ENCODE measurements at places on chromosomes 7 and 10.

DNA sequence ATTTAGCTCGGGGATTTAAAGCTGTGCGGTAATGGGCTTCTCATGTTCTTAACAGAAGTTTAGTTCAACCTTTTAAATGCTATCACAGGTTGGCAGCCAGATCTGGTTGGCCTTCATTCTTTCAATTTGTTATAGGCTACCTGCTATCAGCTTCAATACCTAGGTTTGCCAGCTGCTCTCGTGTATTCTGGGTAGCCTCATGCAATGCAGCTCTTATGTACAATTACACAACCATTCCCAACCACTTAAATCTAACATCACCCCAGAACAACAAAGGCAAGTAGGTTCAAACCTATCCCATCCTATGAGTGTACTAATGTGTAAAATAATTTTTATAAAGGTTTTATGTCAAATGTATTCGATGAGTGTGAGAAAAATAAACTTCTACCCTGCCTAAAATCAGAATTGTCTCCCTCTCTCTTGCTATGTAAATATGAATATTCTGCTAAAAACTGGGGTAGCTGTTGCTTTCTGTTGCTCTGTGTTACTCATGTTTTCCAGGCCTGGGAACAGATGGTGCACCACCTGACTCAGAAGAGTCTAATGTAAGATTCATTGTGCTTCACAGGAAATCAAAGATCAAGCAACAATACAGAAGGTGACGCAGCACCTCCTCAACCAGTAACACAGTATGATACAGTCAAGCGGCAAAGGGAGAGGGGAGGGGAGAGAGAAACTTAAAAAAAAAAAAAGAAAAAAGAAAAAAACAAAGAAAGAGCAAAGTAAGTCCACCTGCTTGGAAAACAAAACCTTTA lies 188.6 kb downstream of the ETV1 start:
- DNase-seq: no peak

- DNase-seq: no peak
These were observed 49.6 kb upstream of the TOMM7 start for GRCh38 chr7:22872096-22872807.

GRCh38 chr7:68238204-68238805 lies 1241.7 kb downstream of the TYW1 start:
- DNase-seq: no peak

DNA sequence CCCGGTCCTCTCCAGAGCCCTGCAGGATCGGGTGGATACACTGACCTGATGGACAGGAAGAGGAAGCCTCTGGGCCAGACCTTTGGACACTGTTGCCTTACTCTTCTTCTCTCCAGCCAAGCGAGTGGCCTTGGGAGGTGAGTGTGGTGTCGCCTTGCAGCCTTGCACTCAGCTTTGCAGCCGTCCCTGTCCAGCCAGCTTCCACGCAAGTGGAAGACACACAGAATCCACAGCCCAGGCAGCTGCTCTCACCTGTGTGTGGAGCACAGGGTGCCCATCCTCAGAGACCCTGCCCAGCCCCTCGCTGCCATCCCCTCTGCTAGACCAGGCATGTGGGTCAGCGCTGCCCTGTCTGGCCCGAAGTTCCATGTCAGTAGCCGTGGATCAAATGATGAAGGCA lies 239.1 kb downstream of the EBF3 start:
- DNase-seq: no peak

DNA sequence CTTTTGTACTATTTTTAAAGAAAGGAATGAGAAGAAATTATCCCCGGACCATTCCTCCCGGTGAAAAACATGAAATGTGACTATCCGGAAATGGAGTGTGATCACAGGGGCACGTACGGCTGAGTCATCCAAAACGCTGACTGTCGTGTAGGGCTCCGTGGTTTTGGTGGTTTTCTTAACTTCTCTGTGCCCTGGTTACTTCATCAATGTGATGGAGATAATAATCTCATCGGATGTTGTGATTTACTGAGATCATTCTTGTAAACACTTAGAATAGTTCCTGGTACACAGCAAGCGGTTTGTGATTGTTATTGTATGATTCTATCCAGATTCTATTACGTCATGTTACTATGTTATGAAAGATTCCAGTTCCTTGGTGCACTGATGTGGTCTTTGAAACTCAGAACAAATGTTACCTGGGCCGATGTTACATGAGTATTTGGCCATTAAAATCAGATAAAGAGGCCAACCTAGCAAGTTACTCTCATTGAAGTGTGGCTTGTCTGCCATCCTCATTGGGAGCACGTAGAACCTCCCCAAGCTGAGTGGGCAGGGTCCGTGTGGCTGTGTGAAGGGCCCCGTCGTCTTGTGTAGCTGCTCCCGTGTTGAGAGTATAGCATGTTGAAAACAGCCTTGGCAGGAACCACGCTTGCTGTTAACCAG lies 99.5 kb downstream of the CAMK1D start:
- peak; percentile 12 for DNase-seq

DNA sequence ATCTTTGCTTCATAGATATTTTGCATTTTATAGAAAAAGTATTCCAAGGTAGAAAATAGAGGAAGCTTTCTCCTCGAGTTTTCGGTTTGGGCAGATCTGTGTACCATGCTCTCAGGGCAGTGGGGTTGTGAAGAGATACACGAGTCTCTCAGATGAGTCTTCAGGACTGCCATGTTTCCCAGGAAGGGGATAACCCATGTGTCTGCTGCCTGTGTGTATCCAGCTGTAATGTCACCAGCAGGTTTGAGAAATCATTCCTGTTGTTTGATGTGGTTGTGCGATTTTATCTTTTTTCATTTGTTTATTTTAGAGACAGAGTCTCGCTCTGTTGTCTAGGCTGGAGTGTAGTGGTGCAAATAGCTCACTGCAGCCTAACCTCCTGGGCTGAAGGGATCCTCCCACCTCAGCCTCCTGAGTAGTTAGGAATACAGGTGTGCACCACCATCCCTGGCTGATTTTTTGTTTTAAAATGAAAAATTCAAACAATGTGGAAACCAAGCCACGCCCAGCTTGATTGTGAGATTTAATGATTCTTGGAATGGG lies 48.9 kb downstream of the SNX10 start:
- DNase-seq: no peak

DNA sequence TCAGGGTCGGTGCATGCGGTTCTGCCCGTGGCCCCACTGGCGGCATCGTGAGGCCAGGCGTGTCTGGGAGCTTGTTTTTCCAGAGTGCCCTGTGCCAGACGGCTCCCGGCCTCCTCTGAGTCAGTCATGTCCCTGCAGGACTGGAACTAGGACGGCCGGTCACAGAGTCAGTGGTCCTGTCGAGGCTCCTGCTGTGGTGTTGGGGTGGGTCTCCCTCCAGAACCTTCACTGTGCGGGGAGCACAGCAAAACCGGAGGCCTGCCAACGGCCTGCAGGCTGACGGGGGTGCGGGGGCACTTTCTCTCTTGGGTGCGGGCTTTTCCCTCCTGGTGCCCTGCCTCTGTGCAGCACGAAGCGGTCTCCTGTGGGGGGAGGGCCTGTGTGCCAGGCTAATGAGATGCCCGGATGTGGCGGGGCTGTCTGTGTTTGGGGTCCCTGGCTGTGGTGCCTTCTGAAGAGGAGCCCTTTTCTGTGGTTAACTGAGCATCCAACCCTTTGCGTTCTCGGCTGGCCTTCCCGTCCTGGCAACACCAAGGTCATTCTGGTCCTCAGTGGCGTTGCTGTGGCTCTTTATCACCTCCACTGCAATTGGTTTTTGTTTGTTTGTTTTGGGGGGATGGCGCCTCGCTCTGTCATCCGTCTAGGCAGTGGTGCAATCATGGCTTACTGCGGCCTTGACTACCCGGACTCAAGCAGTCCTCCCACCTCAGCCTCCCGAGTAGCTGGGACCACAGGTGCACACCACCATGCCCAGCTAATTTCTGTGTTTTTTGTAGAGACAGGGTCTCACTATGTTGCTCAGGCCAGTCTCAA lies 8.0 kb downstream of the GET4 start:
- no peak for DNase-seq

DNA sequence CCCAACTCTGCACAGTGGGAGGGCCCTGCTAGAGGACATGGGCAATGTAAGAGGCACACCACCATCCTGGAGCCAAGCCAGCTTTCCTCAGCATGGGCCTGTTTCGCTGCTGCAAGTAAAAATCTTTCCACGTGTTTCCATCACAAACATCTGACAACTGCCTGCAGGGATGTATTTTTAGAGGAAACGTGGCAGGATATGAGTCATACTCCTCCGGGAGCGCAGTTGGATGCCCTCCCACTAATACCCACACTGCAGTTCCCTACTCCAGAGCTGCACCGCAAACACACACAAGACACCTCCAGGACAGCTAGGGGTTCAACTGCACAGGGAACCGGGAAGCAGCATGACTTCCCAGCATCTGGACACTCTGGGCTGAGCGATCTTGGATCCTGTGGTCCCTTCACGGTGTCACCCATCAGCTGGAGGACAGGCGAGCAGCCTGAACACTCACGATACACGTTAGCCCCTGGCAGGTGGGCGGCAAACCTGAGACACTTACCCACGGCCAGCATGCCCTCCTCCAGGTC lies 26.1 kb downstream of the PLAC9 start:
- DNase-seq: no peak

DNA sequence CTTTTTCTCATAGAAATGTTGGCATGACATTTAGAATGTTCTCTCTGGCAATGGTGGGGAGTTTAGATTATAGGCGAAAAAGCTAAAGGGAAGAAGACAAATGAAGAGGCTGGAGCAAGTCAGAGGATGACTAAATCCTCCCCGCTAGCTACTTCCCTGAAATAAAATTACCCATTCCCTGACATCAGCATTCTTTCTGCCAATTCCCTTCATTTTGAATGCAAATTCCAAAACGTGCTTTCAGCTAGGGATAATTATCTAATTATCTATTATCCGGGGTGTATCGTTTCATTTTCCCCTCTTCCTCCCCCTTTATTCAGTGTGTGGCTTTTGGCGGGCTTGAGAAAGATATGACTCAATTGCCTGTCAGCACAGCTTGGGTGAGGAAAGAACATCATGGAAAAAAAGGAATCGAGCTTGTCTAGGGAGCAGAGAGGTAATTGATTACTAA lies 672.3 kb downstream of the TNS3 start:
- DNase-seq: no peak

- DNase-seq: no peak
These were observed 32.7 kb upstream of the NPVF start for GRCh38 chr7:25260862-25261494.

DNA sequence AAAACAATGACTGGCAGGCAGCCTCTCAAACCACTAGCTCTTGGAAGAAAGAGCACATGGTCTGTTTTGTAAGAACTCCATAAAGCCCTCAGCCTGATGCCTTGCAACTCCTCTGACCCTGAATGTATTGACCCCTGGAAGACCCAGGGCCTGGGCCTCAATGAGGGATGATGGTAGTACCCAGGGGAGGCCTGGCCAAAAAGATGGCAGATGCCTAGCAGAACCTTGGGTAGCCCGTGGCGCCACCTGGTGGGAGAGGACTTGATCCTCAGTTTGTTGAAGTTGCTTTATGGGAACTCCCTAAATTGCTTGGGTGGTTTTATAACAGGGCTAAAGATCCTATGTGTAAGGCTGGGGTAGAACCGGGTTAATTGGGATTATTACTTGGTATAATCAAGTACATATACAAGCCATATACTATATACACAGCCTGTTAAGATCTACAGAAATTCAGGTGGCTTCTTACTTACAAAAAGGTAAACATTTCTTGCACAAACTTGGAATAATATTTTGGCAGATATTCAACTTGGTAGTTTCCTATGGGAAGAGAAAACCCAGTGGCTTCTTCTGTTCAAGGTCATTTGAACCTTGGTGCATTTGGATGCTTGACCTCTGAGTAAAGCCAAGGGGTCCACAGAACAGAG lies 95.8 kb upstream of the CACUL1 start:
- DNase-seq: peak; percentile 61

GRCh38 chr10:127283017-127283416 lies 86.6 kb upstream of the INSYN2A start:
- no peak for DNase-seq

DNA sequence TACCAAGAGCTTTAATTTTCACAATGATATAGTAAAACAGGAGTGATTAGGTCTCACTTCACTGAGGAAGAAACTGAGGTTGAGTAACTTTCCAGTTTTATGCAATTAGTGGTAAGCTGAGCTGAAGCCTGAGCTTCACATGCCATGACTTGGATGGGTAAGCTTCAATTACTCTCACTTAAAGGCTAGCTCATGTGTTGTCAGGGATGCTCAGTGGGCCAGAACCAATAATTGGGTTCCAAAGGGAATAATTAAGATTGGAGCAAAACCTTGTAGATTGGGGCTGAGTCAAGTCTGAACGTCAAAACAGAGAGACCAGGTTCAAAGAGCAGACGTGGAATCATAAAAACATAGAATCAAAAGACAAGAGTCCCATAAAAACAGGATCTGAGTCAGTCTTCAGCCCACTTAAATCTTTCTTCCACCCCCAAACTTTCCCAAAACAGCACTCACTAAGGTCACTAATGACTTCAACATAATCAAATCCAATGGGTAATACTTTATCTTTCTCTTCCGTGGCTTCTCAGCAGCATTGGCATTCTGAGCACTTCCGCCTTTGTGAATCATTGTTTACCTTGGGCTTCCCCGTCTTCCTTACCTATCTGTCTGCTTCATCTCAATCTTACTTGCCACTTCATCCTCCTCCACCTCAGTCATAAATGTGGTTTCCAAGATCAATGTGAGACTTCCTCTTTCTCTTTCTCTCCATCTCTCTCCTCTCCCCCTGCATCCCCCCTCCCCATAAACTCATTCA lies 23.0 kb upstream of the EGFR start:
- no peak for DNase-seq

- no peak for DNase-seq
These were observed 141.4 kb downstream of the ARHGAP22 start for GRCh38 chr10:48463318-48464003.

DNA sequence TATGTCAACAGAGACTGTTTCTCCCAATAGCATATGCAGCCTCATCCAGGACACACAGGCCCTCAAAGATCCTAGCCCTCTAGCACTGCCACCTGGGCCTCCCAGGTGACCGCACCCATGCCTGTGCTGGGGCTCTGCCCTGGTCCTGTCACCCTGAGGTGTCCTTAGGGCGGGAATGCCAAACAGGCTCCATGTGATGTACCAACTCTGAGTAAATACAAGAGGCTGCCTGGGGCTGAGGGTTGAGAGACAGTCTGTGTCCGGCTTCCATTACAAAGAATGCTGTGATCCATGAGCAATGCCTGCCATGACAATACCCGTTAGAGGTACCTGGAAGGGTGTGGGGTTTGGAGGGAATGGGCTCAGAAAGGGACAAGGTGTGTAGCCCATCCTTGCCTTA lies 83.0 kb upstream of the KAT6B start:
- no peak for DNase-seq

DNA sequence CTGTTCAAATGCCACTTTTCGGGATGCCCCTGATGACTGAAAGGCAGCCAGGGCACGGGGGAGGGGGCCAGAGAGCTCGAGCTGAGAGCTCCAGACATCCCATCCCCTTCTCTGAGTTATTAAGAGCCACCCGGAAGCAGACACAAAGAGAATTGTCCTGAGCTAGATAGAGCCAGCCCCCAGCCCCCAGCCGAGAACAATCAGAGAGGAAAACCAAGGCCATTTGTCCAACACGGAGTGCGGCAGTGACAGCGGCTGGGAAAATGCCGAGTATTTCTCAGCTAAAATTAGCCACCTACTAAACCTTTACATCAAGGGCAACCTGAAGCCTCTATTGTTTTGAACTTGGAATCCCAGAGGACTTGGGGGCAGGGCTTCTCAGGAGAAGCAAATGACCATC lies 51.0 kb downstream of the UNC5B start:
- no peak for DNase-seq

- DNase-seq: no peak
These were observed 21.5 kb upstream of the ZNF800 start for GRCh38 chr7:127413962-127414361.

- DNase-seq: no peak
These were observed 1.2 kb downstream of the TPK1 start for GRCh38 chr7:144834641-144835144.
